ENCODE measurements at places on chromosomes 2 and 18. TPM values are rescaled to one million over a fixed set of nuclear protein-coding genes. Genes with fewer than 3 reads are reported as not detected.

SLC5A7 gene
- total RNA-seq: not detected

DNA sequence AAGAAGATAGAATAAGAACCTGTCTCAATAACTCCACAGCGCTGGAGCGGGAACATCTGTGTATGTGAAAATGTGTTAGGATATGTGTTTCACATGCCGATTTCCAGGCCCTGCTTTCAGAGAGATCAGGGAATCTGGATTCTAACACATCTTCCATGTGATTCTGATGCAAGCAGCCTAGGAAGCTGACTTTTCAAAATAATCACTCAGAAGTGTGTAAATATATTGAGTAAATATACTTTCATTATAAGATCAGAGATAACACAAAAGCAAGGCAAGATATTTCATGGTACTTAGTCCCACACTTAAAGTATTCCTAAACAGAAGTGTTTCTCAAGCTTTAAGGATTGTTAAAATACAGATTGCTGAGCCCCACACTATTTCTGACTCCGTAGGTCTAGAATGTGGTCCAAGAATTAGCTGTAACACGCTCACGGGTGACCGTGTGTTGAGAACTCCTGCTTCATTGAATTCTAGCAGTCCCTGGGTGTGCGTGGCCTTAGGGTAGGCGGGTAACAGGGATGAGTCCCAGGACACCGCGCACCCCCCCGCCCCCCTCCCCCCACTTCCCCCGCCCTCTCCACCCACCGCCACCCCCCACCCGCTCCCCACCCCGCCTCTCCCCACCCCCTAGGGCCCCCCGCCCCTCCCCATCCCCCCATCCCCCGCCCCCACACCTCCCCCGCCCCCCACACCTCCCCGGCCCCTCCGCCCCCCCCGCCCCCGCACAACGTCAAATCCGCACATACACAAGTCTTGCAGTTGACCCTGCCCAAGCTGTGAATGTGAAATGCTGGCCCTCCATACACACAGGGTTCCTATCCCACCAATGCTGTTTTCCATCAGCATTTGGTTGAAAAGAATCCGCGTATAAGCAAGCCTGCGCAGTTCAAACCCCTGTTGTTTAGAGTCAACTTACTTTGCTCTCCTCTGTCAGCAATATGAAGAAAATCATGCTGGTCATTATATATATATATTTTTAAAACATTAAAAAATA lies 94.2 kb upstream of the SLC39A10 start:
- peak overlapping the region; percentile 95 for H3K27ac ChIP-seq
- no peaks in the 10 kb centered on the region for H3K27me3 ChIP-seq
- no peak for DNase-seq

- H3K27me3 ChIP-seq: peaks cover 12% of the 10 kb centered on the region
- H3K4me3 ChIP-seq: no peak overlapping the region
- H3K4me1 ChIP-seq: peaks cover 4% of the 10 kb centered on the region
- H3K36me3 ChIP-seq: peaks cover 8% of the 10 kb centered on the region
- no peak overlapping the region for H3K27ac ChIP-seq
- no peak for DNase-seq
Measured at GRCh38 chr2:101967826-101968513, 23.8 kb upstream of the IL1R2 start.

DNA sequence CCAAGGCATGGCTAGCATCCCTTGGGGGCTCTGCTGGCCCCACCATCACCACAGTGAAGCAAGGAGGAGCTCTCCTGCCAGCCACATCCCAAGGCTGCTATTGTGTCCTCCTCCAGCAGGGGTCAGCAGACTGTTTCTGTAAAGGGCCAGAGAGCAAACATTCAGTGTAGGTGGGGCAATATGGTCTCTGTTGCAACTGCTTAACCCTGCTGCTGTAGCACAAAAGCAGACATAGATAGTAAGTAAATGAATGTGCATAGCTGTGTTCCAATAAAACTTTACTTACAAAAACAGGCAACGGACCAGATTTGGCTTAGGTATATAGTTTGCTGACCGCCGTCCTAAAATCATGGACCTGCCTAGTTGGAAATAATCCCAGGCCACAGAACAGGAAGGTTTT lies 36.4 kb upstream of the ZBTB7C start:
- H3K27me3 ChIP-seq: peaks cover 39% of the 10 kb centered on the region
- H3K4me1 ChIP-seq: peaks cover 2% of the 10 kb centered on the region
- H3K36me3 ChIP-seq: no peaks in the 10 kb centered on the region
- H3K4me3 ChIP-seq: no peak overlapping the region

GRCh38 chr2:218781691-218782527 lies at the start of gene CYP27A1:
Gene CYP27A1, plus strand, starts transcription at chr2:218782147. Its CDS starts 36 bp downstream, at chr2:218782183.
- H3K27me3 ChIP-seq: peaks cover 56% of the 10 kb centered on the region
- no peak within 1 kb of the TSS for H3K27ac ChIP-seq
- no peaks in the 10 kb centered on the region for H3K4me1 ChIP-seq
- peaks cover 8% of the 10 kb centered on the region for H3K36me3 ChIP-seq

DNA sequence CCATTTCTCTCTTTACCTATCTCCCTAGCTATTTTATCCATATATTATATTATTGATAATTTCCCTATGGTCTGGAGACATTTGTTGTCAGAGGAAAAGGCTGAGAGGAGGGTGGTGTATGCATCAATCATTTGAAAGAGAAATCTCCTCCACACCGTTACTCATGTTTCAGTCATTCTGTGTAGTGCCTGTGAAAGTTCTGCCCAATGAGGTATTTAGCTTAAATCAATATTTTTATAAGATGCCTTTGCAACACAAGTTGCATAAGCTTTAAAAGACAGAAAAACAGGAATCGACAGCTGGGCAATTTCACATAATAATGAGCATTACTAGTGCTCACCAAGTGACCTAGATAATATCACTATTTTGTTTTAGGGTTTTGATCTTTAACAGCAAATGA lies 363.7 kb upstream of the FSIP2 start:
- no peaks in the 10 kb centered on the region for H3K36me3 ChIP-seq
- no peaks in the 10 kb centered on the region for H3K4me1 ChIP-seq
- no peaks in the 10 kb centered on the region for H3K27me3 ChIP-seq
